Brain microvascular endothelial cell (primary cell): ENCODE measurements at places on chromosomes 4 and X.

DNA sequence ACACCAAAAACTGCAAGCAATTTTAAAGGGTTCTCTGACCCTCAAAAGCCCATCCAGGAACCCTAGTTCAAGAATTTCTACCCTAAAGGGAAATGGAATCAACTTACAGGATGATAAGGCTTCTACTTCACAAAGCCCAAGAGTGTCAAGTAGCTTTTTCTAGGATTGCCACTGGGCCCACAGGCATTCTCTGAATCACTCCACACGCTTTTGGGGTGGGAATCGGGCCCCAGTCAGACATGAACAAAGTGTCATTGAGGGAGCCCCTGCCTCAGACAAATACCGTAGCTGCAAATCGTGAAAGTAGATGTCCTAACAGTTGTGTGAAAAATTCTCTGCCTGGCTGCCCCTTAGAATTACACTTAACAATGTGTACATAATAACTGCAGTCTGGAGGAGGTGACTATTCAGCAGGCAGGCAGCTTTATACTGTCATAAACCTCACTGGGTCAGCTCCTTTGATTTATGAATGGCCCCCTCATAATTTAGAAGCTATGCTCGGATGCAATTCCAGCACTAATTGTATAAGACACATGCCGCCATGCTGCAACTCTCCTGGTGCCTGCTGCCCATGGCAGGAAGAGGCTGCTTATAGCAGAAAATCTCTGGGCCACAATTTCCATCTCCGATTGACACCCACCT is 36.7 kb downstream of the CHRDL1 start:
- DNase-seq = no peak

GRCh38 chrX:10855845-10856244 is 235.5 kb upstream of the MID1 start:
- DNase-seq = no peak

GRCh38 chr4:76809594-76810305 is 88.2 kb downstream of the SOWAHB start:
- no peak for DNase-seq

- no peak for DNase-seq
Observed at GRCh38 chr4:84366161-84366560, 132.9 kb downstream of the NKX6-1 start.

GRCh38 chr4:72486991-72487390 is 82.0 kb downstream of the ADAMTS3 start:
- no peak for DNase-seq

- no peak for DNase-seq
Observed at GRCh38 chr4:24521544-24521943, 62.8 kb downstream of the DHX15 start.

GRCh38 chr4:3486541-3487540 is 23.7 kb downstream of the DOK7 start:
- no peak for DNase-seq

- DNase-seq = no peak
Observed at GRCh38 chrX:124805486-124805885, 459.1 kb downstream of the SH2D1A start.

DNA sequence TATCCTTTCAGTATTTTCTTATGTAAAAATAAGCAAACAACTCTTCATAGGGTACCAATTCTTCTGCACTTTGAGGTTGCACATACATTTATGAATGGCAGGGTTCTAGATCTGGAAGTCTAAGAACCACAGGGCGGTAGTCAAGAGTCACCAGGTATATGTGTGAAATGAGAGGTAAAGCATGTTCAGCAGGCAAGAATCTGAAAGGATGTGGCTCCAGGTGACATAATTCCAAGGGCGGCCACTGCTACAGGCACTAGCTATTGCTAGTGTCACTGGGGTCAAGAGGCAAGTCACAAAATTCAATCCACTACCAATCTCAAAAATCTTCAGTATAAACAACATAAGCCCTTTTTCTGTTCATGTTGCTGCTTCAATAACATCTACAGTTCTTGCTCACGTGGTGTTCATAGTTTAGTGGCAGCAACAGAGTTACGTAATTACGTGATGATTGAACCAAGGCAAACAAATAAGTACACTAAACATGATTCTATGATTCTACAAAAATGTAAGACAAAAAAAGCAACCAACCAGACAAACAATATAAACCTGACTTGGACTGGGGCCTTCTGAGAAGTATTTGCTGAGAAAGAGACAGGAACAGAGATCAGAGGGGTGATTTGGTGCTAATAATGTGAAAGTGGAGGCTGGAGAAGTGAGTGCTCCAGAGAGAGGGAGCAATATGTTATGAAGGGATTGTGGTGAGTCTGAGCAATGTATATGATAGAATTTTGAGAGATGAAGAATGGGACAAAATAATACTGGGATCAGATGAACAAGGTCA is 101.7 kb downstream of the NAA11 start:
- no peak for DNase-seq

DNA sequence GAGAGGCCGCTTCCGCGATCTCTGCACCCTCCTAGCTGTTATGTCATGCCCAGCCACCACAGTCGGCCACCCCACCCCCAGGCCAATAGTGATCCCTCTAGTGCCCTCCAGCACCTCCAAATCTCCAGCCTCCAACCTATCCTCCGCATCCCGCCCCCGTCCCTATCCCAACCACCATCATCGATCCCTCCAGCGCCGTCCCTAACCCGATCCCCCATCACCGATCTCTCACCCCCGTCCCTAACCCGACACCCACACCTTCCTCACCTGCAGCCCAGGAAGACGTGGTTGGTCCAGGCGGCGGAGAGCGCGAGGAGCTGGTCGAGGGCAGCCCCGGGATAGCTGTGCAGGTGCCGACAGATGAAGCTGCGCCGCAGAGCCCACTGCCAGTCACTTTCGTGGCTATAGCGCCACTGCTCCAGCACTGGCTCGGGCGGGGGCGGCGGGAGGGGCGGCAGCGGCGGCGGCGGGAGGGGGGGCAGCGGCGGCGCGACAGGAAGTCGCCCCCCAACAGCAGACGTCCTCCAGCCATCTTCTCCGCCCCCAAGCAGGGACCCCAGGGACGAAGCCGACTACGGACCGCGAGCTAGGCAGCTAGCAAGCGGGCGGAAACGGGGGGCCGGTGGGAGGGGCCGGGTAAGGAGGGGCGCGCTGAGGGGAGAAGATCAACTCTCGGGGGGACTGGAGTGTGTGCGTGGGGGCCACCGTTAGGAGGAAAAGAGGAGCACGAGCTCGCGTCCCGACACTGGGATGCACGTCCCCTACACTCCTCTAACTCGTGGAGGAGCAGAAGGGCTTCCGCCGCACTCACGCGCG is 552 bp downstream of the NKRF start:
- no peak for DNase-seq

GRCh38 chrX:46582966-46583365 is 9.4 kb downstream of the CHST7 start:
- peak; percentile 69 for DNase-seq

- peak; percentile 87 for DNase-seq
Observed at GRCh38 chrX:129577473-129577872, 37.4 kb downstream of the OCRL start.

DNA sequence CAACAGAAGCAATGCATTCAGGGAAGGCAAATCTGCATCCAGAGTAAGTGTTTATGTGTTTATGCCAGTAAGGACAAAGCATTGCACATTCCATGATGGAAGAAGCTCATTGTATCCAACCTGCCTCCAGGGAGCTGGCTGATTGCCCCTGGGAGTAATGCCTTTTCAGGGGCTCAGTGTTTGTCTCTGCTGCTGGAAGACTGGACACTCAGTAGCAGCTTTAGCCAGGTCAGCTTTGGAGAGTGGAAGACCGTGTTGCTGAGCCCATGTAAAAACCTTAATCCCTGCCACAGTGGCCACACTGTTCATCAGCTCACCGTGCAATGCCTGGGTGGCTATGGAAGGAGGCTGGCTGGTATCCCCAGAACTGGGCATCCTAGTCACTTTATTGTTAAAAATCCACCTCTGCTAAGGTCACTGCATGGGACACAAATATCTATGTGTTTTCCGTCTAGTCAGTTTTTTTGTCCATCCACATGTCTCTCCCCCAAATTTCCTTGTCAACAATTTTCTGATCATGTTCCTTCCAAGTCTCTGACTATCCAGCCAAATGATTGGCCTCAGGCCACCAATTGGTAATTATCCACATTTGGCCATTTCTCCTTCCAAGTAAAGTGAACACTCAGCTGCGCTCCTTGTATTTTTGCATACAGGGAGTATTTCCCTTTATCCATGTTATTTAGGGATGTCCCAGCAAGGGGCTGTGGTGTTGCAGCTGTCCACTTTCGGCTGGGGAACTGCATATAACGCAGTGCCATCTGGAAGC is 2044.5 kb upstream of the AGA start:
- no peak for DNase-seq

GRCh38 chrX:101385795-101386541 is at the start of gene BTK:
TSS of gene BTK (minus strand) at chrX:101386191. CDS start at chrX:101375284, 10,907 bp downstream.
- no peak for DNase-seq

DNA sequence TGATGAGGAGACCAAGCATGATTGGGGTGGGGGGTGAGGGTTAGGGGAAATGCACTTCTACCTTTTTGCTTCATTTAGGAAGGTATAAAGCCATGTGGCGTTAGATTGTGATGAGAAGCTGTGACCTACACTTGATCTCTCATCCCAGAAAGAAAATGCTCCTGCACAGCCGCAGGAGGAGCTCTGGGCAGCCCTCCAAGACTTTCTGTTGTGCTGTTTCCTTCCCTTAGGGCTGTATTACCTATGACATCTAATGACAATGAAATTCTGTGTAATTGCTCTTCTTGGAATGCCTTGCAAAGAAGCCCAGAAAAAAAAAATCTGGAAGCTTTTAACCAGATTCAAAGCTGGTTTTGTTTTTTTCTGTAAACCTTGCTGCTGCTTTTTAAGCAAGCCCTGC is 13.4 kb downstream of the PRPS2 start:
- no peak for DNase-seq

DNA sequence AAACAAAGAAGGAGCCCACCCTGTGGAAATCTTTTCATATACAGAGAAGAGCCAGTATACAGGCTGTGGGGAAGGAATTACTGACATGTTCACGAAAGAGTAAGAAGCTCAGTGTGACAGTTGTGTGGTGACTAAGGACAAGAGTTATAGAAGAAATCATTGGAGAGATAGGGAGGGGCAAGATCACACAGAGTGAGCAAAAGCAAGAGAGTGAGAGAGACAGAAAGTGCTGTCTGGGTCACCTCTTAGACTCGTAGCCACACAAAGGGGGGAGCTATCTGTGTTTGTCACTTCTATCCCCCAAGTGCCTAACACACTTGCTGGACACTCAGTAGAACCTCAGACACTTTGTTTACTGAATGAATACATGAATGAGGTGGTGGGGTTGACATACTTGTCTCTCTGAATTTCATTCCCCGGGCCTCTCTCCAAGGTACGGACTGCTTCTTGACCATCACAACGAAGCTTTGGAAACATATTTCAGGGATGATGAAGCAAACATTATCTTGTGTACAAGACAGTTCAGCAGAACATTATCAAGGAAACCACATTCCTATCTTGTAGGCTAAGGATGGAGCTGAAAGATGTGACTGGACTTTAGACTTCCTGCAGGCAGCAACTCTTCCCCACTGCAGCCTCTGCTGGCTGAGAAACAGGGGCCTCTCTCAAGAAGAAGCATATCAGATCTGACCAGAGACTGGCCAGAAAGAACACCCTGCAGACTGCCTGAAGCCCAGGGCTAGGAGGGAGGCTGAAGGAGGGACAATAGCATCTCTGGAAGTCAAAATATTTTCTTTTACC is 168.2 kb downstream of the AMELX start:
- peak; percentile 62 for DNase-seq

DNA sequence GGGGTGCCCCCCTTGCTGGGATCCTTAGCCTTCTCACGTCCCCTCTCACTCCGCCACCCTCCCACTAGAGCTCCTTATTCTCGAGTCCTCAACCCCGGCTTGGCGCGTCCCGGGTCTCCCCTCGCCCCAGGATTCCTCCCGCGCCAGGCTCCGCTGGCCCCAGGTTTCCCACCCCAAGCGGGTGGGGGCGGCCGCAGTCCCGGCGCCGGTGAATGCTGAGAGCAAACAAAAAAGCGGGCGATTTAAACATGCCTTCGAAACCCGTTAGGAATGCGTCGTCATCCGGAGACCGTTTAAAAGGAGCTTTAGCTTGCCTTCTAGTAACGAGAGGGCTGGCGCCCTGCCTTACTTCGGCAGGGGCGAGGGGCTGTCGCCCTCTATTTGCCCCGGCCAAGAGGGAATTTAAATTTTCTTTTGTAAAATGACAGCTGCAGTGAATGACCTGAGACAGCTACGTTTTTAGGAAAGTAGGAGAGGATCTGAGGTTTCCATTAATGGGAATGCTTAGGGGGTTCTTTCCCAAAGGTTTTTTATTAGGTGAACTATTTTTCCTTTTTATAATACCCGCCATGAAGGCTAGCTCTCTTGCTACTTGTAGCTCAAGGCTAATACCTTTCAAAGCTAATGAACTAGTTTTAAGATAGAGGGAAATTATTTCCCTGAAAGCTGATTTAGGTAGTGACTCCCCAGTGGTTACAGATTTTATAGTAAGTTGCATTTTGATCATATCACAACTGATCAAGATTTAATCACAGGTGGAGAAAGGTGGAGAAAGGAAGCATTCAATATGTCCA is 3.1 kb downstream of the JADE1 start:
- DNase-seq = peak; percentile 66

DNA sequence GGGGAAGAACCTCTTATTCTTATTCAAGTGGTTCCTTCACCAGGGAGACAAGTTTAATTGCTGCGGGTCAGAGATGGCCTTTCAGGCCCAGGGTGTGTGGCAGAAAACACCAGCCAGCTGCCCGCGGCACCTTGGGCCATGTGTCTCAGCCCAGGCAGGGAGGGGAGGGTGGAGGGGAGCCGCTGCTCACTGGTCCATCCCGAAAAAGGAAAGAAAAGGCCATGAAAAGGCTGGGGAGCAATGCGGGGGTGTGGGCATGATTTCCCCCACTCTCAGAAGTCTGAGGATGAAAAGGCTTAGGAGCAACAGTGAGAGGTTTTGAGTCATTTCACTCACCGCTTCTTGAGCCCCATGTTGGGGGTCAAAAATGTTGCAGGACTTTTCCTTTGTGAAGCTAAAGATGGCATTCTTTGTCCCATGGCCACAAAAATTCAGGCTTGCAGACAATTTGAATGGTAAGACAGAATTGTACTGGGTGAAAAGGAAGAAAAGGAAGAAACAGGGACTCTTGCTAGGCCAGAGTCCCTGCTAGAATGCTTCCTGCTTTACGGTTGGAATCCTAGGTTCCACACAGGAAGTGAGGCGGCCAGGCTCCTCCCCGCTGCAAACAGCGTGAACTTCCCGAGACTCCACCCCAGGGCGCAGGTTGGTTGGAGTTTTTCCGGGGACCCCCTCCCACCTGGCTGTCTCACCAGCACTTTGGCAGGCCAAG is 17.4 kb upstream of the FAM47E start:
- DNase-seq = no peak

DNA sequence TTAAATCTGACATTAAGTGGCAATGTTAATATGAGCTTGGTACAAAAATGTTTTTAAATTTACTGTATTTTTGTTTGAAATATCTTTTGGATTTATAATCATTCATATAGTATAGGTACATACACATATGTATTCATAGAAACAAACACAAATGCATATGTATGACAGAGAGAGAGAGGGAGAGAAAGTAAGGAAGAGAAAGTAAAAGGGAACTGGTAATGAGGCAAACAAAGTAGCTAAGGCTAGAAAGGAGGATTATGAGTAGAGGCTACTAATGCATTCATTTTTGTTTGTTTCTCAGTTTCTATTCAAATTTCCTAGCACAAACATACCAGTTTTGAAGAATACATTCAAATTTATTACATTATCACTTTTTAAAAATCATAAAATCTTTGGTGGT is 132.4 kb downstream of the GLRA3 start:
- DNase-seq = no peak
